T-cell (primary cell): ENCODE measurements at places on chromosomes 3 and 15.
A peak's percentile ranks its signal among the peaks of the same experiment; 100 is the strongest.

DNA sequence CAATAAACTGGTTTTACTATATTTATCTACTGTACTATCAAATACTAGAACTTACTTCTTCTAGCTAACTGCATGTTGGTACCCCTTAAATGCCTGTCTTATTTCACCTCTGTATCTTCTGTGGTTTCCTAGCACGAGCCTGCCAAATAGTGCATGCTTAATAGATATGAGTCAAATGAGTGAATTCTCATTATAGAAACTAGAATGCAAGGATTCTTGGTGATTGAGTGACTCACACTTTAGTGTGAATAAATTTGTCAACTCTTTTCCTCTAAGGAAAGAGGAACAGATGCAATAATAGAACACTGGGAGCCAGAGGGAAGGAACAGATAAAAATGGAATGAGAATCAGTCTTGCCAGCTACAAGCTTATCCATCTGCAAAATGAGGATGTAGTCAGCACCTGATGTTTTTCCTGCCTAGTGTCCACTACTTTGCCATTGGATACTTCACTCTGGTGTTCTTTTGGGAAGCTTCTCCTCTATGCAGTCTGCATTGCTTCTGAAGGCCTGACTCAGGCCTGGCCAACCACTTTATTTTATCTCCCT is 189.1 kb upstream of the CADPS start:
- DNase-seq = no peak

DNA sequence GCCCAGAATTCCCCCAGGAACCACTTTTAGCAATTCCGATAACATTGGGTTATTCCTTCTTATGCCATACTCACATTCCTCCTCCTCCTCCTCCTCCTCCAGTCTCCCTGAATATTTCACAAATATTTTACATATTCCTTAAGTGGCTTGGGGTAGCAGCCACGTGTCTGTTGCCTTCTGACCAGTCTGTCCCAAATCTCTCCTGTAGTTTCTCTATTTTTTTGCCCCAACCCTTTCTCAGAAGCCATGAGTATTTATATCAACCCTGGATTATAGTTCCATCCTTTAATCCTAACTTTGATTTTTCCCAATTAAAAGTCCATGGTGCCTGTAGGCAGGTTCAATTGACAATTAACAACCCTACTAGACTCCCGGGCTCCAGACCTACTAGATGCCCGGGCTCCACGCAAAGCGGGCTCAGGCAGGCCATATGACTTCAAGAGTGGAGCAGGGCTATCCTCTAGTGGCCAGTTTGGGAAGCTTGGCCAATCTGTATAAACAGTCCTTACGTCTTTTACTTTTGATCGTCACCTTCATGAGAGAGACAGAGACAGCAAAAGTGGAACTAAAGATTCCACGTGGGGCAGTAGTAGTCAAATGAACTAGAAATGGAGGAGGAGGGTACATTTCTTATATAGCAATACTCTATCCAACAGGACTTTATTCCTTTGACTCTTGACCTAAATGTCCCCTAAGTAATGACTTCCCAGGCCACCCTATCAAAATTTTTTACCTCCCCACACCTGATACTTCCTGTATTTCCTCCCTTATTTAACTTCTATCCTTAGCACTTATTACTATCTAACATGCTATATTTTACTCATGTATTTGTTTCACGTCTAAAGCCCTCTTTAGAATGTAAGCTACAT is 69.7 kb downstream of the USF3 start:
- DNase-seq = no peak

GRCh38 chr15:56654624-56655023 is 78.7 kb downstream of the ZNF280D start:
- DNase-seq = no peak

DNA sequence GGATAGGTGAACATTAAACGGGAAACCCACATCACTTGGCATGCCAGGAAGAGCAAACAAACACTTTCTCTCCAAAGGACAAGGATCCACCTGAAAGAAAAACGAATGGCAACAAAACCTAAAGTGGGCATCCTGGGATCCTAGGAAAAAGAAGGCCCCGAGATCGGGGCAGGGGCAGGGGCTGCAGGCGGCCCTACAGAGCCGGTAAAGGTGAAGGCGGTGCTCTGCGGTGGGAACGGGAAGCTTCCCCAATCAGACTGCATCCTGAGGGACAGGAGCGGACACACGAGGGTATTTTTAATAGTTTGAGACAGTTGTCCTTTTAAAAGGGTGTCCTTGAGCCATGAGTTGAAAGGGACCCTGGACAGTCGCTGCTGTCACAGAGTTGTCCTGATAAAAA is 24.9 kb upstream of the GABRA5 start:
- no peak for DNase-seq

DNA sequence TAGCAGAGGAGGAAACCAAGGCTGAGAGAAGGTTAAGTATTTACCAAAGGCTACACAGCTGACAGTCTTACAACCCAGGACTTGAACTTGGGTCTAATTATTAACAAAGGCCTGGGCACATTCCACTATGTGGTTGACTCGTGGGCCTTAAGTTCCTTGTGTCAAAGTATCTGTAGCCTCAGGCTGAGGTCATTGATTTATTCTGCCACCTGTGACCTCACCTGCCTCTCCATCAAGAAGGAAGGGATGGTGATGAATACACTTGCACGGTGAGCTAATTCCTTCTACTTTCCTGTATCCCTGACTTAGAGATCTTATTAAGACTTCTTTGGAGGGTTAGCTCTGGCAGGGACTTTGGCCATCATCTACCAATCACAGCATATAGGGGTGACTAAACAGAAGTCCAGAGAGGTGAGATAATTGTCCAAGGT is 19.9 kb upstream of the LRRC58 start:
- DNase-seq = no peak

GRCh38 chr15:60536314-60536713 is 57.4 kb upstream of the ICE2 start:
- no peak for DNase-seq

DNA sequence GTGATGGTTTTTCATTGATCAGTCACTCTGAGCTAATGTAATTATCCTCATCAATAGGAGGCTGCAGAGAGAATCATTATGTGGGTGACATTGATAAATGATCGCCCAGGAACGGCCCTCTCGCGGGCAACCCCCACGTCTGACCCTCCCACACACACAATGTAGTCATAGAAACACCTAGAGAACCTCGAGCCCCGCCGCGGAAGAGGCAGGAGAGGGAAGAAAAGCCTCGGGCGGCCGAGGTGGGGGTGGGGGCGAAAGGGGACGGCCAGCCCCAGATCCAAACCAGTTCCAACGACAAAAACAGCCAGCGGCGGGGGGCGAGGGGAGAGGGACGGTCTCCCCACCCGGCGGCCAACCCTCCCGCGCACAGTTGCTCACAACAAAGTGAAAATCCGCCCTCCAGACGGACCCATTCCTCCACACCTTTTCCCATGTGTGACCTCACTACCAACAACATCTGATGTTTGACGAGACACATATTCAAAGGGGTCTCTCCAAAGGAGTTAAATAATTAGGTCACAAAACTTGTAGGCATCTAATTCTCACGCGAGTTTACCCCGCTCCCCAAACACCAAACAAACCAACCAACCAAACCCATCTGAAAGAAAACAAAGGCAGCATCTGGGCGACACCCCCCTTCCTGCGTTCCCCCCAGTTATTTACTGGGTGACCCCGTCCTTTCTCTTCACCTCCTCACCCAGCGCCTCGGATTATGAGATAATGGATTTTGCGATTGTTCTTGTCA is 213.0 kb downstream of the MEIS2 start:
- DNase-seq = no peak

DNA sequence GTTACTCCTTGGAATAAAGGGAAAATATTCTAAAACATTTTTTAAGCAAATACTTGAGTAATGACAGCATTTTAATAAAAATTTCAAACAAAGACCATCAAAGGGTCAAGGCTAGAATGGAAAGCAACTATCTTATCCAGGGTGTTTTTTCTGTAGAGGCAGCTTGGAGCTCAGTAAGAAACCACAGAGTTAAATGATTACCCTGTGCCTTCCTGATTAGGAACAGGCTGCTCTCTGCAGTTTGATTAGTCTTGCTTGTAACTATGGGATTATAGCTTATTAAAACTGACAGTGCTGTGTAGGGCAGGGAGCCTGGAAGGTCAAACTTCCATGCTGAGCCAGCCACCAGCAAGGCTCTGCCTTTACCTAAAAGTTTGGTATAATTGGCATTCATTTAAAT is 33.1 kb downstream of the QTRT2 start:
- DNase-seq = no peak

GRCh38 chr15:25431836-25432561 is 6.8 kb downstream of the UBE3A start:
- DNase-seq = no peak

DNA sequence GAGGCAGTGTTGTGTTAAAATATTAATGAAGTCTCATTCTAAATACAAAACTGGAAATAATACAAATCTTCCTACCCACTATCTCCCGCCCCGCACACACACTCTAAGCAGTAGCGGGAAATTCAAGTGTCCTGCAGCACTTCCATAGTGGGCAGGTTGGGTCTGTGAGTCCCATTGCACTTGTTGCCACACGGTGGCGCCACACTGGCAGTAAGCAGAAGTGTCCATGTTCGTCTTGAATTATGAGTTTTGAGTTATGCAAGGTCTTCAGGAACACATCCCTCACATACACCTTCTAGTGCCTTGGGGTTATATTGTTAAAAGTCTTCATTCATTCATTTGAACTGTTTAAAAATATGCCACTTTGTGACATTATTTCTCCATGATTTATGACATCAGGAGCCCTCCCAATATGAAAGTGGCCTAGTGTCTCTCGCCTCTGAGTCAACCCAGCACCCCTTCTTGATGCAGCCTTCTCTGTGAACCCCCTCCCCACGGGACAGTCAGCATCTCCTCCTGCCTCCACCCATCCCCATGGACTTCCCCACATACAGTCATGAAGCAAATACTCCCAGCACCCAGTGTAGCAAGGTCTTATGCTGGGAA is 17.6 kb upstream of the CCDC174 start:
- DNase-seq = peak; percentile 37
